SK-N-SH (cell line): ENCODE measurements at places on chromosomes 13 and 19. TPM values are rescaled to one million over a fixed set of nuclear protein-coding genes. Genes with fewer than 3 reads are reported as not detected.
A peak's percentile ranks its signal among the peaks of the same experiment; 100 is the strongest.

TLE2 gene
- 1.7 and 2.3 TPM in 2 replicates for polyA plus RNA-seq

FLT3LG gene
- 4.0 and 6.4 TPM in 2 replicates for polyA plus RNA-seq

TPTE2 gene
- not detected in 2 replicates for polyA plus RNA-seq

FGF22 gene
- 0.62 and 0.93 TPM in 2 replicates for polyA plus RNA-seq

KLK12 gene
- not detected in 2 replicates for polyA plus RNA-seq

CEACAM1 gene
- 0.49 and 0.53 TPM in 2 replicates for polyA plus RNA-seq

RELB gene
- 9.5 and 12.6 TPM in 2 replicates for polyA plus RNA-seq

TINCR gene
- polyA plus RNA-seq, result 0.02 and 0.03 TPM in 2 replicates

PCDH17 gene
- 0.13 and 0.21 TPM in 2 replicates for polyA plus RNA-seq

ZNF548 gene
- 6.8 and 7.7 TPM in 2 replicates for polyA plus RNA-seq

DNAJC15 gene
- polyA plus RNA-seq, result 13.6 and 18.4 TPM in 2 replicates

ZNF575 gene
- polyA plus RNA-seq, result 0.31 and 1.0 TPM in 2 replicates

DNM2 gene
- polyA plus RNA-seq, result 52.5 and 53.6 TPM in 2 replicates

DNA sequence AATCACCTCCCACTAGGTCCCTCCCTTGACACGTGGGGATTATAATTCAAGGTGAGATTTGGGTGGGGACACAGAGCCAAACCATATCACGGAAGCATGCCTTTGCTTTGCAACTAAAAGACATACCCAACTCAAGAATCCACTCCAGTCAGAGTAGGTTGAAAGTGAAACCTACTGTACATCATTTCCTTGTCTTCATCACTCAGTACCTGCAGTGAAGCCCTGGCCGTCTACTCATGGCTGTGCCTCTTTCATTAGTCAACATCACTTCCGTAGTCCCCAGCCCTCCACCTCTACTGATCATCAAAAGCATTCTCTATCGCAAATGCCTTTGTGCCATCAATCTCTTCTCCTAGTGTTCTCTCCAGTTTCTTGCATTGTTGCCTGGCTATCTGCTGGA lies 343.1 kb upstream of the ARGLU1 start:
- no peak for DNase-seq

- DNase-seq, result peak; percentile 22
Observed at GRCh38 chr13:78657699-78658629, 991 bp downstream of the OBI1 start.

- no peak for DNase-seq
Observed at GRCh38 chr13:90690458-90691080, 656.9 kb upstream of the MIR17HG start.

DNA sequence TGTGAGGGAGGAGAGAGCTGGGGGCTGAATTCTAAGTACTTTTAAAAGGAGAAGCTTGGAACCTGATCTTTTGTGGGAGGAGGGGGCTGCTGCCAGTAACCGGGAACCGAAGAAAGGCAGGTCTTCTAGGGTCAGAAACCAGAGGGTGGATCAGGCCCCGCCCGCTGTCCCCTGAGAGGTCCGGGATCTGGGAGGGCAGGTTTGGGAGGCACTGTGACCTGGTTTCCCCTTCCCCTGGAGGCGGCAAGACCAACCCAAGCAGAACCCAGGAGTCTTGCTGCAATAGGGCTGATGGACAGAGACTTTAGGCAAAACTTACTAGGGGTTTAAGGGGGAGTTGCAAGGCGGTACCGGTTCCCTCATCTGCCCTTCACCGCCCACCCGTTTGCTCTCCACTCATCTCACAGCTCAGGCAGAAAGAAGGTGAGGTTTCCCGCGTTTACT lies 707 bp upstream of the KLK8 start:
- DNase-seq, result no peak

DNA sequence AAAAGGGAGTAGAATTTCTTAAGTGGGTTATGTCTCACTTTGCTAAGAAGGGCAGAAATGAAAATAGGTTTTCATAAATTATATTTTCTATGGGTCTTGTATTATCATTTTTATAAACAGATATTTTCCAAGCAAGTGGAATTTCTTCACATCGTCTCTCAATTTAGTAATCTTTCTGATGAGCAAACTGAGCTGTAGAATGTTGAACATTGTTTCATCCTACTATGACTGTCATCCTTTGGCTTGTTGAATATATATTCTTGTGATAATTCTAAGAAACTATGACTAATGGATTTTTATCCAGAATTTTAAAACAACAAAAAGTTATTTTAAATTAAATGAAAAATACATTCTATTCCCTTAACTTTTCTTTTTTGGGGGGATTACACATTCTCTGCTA lies 313.8 kb downstream of the ENOX1 start:
- DNase-seq, result no peak

DNA sequence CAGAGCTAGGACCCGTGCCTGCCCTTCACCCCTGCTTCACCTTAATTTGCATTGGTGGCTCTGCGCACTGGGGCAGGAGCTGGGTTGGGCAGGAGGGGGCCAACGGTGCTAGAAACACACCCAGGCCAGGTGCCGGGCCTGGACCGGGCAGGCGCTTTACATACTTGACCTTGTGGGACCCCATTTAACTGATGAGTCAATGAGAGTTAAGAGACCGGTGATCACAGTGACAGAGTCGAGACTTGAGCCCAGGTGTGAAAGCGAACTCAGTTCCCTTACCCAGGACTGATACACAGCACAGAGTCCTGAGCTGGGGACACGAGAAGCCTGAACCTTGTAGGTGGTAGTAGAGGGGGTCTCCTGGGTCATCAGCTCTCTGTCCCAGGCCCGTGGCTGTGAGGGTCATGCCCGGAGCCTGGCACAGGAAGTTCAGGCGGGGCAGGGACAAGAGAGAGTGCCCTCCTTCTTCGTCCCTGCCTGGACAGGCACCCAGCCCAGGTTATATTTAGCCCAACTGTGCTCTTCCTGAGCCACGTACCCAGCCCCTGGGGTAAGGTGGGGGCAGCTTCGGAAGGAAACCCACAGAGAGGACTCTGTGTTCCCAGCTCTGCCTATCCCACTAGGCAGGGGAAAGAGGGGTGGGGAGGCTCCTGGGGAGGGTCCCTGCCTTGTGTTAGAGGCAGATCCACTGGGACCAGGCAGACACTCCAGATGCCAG lies 1.9 kb downstream of the PRX start:
- DNase-seq, result peak; percentile 12

- DNase-seq, result no peak
Observed at GRCh38 chr13:27120011-27120410, 51.6 kb downstream of the USP12 start.

GRCh38 chr19:38429055-38429810 lies 3.2 kb upstream of the RASGRP4 start:
- DNase-seq, result no peak

DNA sequence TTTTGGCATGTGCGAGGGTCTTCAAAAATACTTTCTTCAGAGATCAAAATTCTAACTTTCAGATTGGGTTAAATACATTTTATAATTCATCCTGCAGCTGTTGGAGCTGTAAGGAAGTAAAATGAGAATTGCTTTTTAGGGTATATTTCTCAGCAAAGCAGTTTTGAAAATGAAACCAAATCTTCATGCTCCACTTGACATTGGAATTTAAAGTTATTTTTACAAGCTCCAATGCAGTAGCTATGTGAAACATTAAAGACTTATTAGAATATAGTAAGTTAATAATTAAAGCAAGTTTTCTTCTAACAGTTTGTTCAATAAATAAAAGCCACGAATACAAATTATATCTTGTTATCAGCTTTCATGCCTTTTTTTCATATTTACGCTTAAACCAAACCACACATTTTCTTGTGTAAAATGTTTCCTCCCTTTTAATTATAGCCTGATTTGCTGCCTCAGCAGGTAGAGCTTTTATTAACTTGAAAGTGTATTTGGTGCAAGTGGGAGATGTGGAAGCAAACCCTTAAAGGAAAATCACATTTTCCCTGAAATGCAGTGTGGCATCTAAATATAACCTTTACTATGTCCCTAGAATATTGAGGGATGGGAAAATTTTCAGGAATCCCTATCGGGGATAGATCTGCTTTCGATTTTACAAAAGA lies 12.4 kb upstream of the MICU2 start:
- no peak for DNase-seq

DNA sequence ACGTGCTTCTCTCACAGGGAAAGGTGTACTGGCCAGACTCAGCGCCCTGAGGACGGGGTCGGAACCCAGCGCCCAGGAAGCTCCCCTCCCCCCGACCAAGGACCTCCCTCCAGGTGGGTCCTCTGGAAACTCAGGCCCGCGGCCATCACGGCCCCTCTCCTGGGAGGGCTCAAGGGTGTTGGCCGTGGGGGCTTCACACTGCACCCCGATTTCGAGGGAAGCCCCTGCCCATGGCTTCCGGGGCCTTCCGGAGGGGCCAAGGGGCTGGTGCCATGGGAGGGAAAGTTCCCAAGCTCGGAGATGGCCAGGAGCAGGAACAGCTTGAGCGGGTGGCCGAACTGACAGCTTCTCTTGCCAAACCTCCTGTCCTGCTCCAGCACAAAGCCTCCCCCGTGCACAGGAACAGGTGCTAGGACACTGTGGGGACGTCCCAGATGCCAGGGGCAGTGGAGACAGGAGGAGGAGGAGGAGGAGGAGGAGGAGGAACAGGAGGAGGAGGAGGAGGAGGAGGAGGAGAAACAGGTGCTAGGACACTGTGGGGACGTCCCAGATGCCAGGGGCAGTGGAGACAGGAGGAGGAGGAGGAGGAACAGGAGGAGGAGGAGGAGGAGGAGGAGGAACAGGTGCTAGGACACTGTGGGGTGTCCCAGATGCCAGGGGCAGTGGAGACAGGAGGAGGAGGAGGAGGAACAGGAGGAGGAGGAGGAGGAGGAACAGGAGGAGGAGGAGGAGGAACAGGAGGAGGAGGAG lies 10.0 kb downstream of the SBNO2 start:
- DNase-seq, result no peak

GRCh38 chr13:20616059-20616797 lies 49.3 kb downstream of the IFT88 start:
- DNase-seq, result no peak

GRCh38 chr13:87147076-87147475 lies 524.1 kb upstream of the SLITRK5 start:
- no peak for DNase-seq

DNA sequence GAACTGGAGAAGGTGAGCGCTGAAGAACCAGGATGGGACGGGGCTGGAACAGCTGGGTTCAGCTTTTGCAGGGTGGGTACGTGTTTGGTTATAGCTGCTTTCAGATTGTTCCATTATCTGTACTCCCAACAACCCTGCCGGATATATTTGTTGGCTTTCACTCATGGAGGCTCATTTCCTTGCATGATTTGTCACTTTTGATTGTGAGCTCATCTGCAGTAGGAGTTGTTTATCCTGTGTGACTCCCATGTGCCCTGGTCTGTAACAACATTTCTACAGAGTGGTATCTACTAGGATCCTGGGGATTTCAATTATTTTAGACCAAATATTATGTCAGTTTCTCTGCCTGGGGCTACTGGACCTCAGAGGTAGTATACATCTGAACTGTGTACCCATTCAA lies 5.4 kb downstream of the ARL11 start:
- no peak for DNase-seq

DNA sequence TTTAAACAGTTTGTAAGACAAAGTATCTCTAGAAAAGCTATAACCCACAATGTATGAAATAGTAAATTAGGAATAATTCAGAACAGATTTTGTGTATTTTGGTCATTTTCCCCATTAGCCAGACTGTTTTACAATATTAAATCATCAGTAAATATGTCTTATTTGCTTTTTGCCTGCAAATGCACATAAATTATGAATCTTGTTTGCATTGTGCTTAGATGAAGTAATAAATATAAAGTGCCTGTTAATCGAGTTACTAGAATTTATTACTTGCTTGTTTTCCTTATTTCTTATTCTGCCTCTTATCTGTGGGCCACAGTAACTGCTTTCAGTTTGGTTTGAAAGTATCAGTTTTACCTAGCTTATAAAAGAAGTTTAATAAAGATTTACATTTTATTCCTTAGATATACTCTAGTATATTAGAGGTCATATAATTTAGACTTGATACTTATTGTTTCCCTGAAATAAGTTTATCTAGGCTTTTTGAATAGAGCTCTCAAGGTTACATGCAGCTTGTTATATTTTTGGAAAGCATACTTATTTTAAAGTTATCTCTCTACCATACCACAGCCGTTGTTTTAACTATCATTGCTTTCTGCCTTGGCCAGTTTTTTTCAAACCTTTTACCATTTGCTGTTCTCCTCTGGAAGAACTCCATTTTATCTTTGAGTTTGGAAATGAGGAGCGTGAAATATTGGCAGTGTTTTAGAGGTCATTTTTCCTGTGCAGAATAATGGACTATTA lies 238.0 kb downstream of the NBEA start:
- no peak for DNase-seq

- DNase-seq, result no peak
Observed at GRCh38 chr19:55256562-55257460, 2.0 kb downstream of the PPP6R1 start.

DNA sequence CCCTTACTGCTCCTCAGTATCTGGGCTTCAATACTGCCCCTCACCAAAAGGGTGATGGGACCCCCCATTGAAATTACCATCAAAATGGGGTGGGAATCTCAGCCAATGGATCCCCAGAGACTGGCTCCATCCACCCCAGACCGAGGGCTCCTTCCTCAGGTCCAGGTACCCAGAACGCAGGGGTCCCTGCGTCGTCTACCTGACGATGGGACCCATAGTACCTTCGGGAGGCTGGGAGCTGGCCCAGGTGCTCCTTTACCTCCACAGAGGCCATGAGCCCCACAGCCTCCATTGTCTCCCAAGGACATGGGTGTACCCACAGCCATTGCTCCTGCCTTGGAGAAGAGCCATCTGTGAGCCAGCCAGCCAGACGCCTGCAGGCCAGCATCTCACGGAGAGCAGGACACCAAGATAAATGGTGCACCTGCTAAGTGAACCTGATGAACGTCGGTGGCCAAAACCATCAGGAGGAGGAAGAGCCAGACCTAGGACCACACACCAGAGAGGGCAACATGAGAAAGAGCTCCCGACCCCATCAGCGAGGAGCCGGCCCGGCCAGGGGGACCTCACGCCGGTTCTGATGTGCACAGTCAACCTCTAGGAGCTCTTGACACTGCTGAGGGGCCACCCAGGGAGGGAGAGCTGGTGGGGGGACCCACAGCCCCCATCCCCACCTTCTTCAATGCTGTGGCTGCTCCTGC lies 156.8 kb upstream of the SOX1 start:
- DNase-seq, result no peak

GRCh38 chr19:7763696-7764095 lies 653 bp downstream of the CLEC4M start:
- no peak for DNase-seq

GRCh38 chr13:100350601-100351000 lies 238.0 kb downstream of the GGACT start:
- no peak for DNase-seq

GRCh38 chr19:42284591-42285341 lies 15.7 kb downstream of the CIC start:
- no peak for DNase-seq

GRCh38 chr19:14577264-14577663 lies 5.4 kb upstream of the NDUFB7 start:
- no peak for DNase-seq
